ENCODE measurements at places on chromosomes 11 and 22. TPM values are rescaled to one million over a fixed set of nuclear protein-coding genes. Genes with fewer than 3 reads are reported as not detected.
A peak's percentile ranks its signal among the peaks of the same experiment; 100 is the strongest.

DNA sequence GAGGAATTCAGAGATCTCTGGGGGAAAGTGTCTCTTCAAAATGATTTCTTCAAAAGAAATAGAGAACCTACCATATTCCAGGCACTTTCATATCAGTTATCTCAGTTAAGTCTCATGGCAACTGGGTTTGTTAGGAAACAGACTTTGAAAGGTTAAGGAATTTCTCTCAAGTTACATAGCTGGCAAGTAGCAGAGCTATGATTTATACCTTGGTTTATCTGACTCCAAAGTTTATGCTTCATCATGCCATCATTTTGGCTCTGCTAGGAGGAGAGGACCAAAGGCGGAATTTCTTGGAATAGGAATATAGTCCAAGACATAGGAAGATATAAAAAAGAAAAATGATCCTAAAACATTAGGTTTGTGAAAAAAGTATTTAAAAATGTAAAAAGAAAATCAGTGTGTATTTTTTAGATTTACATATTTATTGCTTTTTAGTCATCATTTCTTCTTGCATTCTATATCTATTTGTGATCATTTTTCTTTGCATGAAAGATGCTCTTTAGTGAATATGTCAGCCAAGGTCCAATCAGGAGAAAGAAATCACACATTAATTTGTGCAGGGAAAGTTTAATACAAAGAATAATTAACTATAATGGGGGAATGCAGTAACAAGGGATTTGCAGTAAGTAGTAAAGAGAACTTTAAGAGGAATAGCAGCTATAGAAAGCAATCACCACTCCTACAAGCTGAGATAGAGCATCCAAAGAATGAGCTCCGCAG is 199.1 kb upstream of the ZBED5 start:
- peaks cover 2% of the 10 kb centered on the region for H3K36me3 ChIP-seq
- H3K4me3 ChIP-seq = no peak overlapping the region
- no peaks in the 10 kb centered on the region for H3K4me1 ChIP-seq
- no peak for DNase-seq
- H3K27ac ChIP-seq = no peak overlapping the region
- H3K27me3 ChIP-seq = no peaks in the 10 kb centered on the region

DNA sequence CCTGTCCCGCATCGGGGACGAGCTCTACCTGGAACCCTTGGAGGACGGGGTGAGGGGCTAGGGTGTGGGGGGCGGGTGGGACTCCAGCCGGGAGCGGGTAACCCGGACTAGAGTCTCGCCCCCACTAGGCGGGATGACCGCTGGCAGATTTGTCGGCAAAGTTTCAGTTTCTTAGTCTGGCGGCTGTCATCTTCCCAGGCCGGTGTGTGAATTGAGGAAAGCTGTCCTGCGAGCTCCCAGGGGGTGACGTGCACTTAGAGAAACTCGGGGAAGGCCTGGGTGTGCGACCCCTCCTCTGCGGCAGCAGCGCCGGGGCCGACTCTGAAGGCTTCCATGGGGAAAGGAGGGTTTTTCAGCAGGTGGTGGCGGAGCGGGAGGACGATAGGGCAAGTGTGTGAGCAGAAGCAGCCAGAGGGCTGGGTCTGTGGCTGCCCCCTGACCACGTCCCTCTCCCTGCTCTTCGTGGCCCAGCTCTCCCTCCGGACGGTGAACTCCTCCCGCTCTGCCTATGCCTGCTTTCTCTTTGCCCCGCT is 463 bp downstream of the RAD9A start:
- H3K27me3 ChIP-seq = peaks cover 4% of the 10 kb centered on the region
- DNase-seq = no peak
- peak overlapping the region; percentile 84 for H3K4me3 ChIP-seq
- H3K36me3 ChIP-seq = peaks cover 5% of the 10 kb centered on the region
- peak overlapping the region; percentile 94 for H3K27ac ChIP-seq

GRCh38 chr22:17549655-17550054 is 13.6 kb upstream of the SLC25A18 start:
- H3K36me3 ChIP-seq = peaks cover 19% of the 10 kb centered on the region
- no peaks in the 10 kb centered on the region for H3K27me3 ChIP-seq
- no peak overlapping the region for H3K27ac ChIP-seq
- H3K4me3 ChIP-seq = no peak overlapping the region
- H3K4me1 ChIP-seq = no peaks in the 10 kb centered on the region
- no peak for DNase-seq

- peaks cover 7% of the 10 kb centered on the region for H3K4me1 ChIP-seq
- no peak for DNase-seq
- no peaks in the 10 kb centered on the region for H3K36me3 ChIP-seq
- no peak overlapping the region for H3K4me3 ChIP-seq
Measured at GRCh38 chr11:72307439-72307838, 63.5 kb upstream of the PHOX2A start.

- H3K27me3 ChIP-seq = peaks cover 16% of the 10 kb centered on the region
- DNase-seq = no peak
- peak overlapping the region; percentile 53 for H3K27ac ChIP-seq
- peaks cover 4% of the 10 kb centered on the region for H3K36me3 ChIP-seq
- peaks cover 5% of the 10 kb centered on the region for H3K4me1 ChIP-seq
- H3K4me3 ChIP-seq = peak overlapping the region; percentile 74
Measured at GRCh38 chr11:66956689-66957290, 1.4 kb downstream of the PC start.

DNA sequence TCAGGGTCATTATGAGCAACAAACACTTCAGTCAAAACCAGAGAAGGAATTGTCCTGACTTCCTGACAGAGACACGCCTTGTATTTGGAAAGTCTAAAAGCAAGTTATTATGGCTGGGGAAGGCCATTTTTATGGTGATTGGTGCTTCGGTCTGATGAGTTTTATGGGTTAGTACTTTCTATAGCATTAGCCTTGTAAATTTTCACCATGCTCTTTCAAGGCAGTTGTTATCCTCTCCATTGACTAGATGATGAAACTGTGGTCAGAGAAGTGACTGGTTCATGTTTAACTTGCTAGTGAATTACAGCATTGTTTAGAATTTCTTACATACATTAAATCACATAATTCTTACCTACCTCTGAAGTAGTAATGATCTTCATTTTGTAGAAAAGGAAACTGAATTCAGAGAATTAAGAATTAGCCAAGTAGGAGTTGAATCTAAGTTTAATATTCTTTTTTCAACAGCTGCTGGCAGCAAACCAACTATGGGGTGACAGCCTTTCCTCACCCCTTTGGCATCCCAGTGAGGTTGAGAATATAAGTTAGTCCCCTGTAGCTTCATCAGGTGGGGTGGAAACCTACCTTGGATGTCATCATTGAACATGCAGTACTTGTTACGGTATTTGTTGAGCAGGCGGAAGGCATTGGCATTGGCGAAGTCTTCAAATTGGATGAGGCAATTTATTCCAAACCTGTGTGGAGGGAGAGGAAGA is 90.0 kb downstream of the CCDC81 start:
- H3K27ac ChIP-seq = no peak overlapping the region
- H3K27me3 ChIP-seq = no peaks in the 10 kb centered on the region
- DNase-seq = no peak
- H3K36me3 ChIP-seq = no peaks in the 10 kb centered on the region
- no peak overlapping the region for H3K4me3 ChIP-seq

DNA sequence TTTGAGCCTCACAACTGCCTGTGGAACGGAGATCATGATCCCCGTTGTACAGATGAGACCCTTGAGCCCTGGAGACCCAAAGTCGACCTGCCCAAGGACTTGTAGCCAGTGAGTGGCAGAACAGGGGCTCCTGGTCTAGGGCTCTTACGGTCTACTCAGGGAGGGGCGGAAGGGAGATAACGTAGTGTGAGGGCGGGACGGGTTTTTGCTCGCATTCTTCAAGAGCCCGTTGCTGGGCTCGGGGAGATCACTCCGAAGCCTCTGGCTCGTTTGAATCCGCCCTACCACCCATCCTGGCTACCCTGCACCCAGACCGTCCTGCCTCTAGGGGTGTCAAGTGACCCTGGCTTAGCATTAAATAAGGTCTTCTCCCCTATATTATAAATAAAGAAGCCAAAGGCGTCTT is 639 bp downstream of the CRY2 start:
- H3K27me3 ChIP-seq = peaks cover 21% of the 10 kb centered on the region
- H3K36me3 ChIP-seq = no peaks in the 10 kb centered on the region
- DNase-seq = peak; percentile 21
- H3K4me3 ChIP-seq = peak overlapping the region; percentile 85
- H3K4me1 ChIP-seq = peaks cover 32% of the 10 kb centered on the region

DNA sequence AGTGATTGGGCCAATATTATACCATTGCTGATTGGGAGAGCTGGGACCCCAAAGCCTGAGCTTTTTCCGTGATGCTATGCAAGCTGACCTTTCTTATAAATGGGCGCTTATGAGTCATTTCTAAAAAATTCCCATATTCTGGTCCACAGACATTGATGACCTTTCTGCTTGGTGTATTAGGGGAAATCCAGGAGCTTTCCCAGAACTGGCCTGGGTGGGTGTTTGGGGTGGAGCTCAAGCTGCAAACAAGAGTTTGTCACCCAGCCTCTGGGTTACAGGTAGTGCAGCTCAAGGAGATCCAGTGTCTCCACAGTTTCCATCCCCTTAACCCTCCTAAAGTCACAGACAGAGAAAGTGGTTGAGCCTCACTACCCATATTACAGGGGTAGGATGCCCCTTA is 67.7 kb downstream of the CCDC81 start:
- peaks cover 5% of the 10 kb centered on the region for H3K4me1 ChIP-seq
- no peak overlapping the region for H3K4me3 ChIP-seq
- no peaks in the 10 kb centered on the region for H3K36me3 ChIP-seq
- DNase-seq = no peak
- H3K27me3 ChIP-seq = no peaks in the 10 kb centered on the region

DNA sequence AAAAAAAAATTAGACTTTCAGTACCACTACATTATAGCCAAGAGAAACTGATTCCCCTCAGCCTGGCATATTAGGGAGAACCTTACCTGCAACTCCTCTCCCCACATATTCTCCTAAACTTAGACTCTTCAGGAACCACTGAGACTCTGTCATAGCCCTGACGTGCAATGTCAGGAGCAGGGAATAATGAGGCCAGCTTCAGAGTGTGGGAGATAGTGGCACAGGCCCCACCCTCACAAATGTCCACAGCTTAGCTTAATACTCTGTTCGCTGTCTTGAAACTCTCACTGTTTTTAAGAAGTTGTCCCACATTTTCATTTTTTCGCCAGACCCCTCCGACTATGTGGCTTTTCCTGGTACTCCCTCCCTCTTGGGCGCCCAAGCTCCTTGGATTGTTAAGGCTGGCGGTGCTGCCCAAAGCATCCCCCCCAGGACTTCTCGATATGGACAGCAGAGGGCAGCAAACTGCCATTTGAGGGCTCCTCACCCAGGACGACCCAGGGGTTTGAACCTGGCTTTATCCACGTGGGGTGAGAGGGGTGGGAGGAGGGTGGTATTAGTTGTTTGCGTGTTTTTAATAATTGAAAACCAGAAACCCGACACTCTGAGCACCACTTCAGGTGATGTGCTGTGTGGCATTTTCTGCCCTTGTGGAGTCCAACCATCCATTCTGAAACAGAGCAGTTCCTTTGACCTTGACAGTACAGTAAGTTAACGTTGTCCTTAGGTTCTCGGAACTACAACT is 45.2 kb upstream of the RASSF10 start:
- H3K4me3 ChIP-seq = no peak overlapping the region
- peaks cover 1% of the 10 kb centered on the region for H3K4me1 ChIP-seq

- no peaks in the 10 kb centered on the region for H3K27me3 ChIP-seq
- peak overlapping the region; percentile 91 for H3K27ac ChIP-seq
- DNase-seq = peak; percentile 67
- H3K4me1 ChIP-seq = peaks cover 65% of the 10 kb centered on the region
- H3K36me3 ChIP-seq = no peaks in the 10 kb centered on the region
Measured at GRCh38 chr22:23533328-23533762, 46.7 kb downstream of the IGLL1 start.

DNA sequence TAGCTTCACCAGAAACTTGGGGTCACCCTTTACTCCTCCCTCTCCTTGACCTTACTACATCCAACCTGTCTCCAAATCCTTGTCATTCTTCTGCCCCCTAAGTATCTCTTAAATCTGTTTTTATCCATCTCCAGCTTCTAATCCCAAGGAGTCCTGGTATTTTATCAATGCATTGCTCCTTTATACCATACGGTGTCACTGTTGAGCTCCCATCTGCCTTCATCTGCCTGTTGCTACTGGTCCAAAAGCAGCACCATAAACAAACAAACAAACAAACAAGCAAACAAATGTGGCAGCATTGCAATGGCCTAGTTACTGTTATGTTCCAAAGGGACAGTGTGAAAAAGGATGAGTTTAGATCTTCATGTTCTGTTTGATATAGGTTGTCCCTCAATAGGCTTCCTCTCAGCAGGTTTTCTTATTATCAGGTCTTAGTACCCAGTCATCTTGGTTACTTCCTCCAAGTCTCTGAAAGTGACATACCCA is 34.2 kb downstream of the DNHD1 start:
- no peak overlapping the region for H3K4me3 ChIP-seq
- H3K27ac ChIP-seq = no peak overlapping the region
- peaks cover 1% of the 10 kb centered on the region for H3K36me3 ChIP-seq
- H3K27me3 ChIP-seq = no peaks in the 10 kb centered on the region
- no peak for DNase-seq

GRCh38 chr11:44525473-44526252 is 39.8 kb upstream of the CD82 start:
- H3K36me3 ChIP-seq = no peaks in the 10 kb centered on the region
- H3K4me3 ChIP-seq = no peak overlapping the region
- peaks cover 40% of the 10 kb centered on the region for H3K27me3 ChIP-seq
- H3K4me1 ChIP-seq = no peaks in the 10 kb centered on the region
- no peak for DNase-seq

- no peak for DNase-seq
- H3K27me3 ChIP-seq = no peaks in the 10 kb centered on the region
- peaks cover under 1% of the 10 kb centered on the region for H3K36me3 ChIP-seq
- H3K4me3 ChIP-seq = no peak overlapping the region
- no peak overlapping the region for H3K27ac ChIP-seq
- H3K4me1 ChIP-seq = peaks cover 18% of the 10 kb centered on the region
Measured at GRCh38 chr22:31348766-31349165, 2.6 kb upstream of the PATZ1 start.

GRCh38 chr11:75536786-75537641 is 11.3 kb upstream of the GDPD5 start:
- H3K27ac ChIP-seq = no peak overlapping the region
- DNase-seq = no peak
- H3K36me3 ChIP-seq = no peaks in the 10 kb centered on the region
- H3K4me3 ChIP-seq = no peak overlapping the region
- H3K27me3 ChIP-seq = peaks cover 6% of the 10 kb centered on the region

GRCh38 chr11:109508943-109509342 is 87.0 kb downstream of the C11orf87 start:
- DNase-seq = no peak
- H3K27me3 ChIP-seq = peaks cover 5% of the 10 kb centered on the region
- no peaks in the 10 kb centered on the region for H3K4me1 ChIP-seq
- no peak overlapping the region for H3K4me3 ChIP-seq

ZNRD2 gene
- 25.3 TPM for total RNA-seq

GAS2 gene
- 14.5 TPM for total RNA-seq

SOX10 gene
- total RNA-seq = 0.95 TPM

ADM gene
- total RNA-seq = 9.4 TPM

SYTL2 gene
- total RNA-seq = 4.7 TPM

TNNI2 gene
- 0.55 TPM for total RNA-seq

LSP1 gene
- not detected for total RNA-seq
